CMK (cell line): ENCODE measurements at places on chromosomes 2 and 18.

- DNase-seq, result no peak
These were observed 15.2 kb upstream of the CHRNA1 start for GRCh38 chr2:174779361-174779928.

- DNase-seq, result no peak
These were observed 113.0 kb upstream of the COPS8 start for GRCh38 chr2:236972491-236973342.

DNA sequence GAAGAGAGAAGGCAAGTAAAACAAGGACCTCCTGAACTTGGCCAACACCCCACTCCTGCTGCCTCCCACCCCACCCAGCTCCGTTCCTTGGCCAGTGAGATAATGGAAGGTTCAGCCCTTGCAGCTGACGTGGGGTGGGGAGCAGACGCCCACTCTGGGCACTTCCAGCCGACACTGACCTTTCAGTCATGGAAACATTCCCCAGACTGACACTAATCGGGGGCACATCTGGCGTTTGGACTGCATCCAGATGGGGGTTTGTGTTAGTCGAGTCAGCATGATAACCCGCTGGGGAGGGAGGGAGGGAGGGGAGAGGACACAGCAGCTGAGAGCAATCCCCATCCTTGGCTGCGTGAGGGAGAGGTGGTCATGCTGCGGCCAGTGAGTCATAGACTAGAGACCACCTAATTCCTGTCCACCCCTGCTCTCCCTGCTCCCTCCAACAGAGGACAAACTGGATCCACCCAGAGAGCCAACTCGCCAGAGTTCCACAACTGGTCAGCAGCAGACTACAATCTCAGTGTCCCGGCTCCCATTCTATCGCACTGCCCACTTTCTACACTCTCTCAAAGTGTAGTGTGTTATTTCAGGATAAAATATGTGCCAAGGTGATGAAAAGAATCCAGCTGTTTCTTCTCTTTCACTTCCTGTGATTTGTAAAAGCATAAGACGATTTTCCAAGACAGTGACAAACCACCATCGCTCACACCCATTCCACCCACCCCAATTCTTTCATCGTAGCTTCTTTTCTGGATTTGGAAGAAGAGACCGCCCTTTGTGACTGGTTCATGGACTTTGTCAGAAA, 115.4 kb upstream of the PKDCC start:
- DNase-seq, result no peak

DNA sequence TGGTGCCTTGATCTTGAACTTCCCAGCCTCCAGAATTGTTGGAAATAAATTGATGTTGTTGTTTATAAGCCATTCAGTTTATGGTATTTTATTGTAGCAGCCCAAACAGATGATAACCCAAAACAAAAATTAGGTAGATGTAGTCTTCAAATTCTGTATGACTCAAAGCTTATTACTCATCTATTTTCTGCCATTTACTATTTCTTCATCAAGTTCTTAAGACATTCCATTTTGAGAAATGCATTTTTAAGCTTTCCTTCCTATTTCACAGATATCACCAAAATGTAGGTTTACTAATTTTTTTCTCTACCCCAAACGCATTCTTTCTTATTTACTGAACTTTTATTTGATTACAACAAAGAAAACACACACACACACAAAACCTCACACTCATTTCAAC, 148.2 kb downstream of the RND3 start:
- DNase-seq, result no peak
